ENCODE measurements at places on chromosomes 5 and 9. TPM values are rescaled to one million over a fixed set of nuclear protein-coding genes. Genes with fewer than 3 reads are reported as not detected.
A peak's percentile ranks its signal among the peaks of the same experiment; 100 is the strongest.

MYMK gene
- total RNA-seq, result 23.0 TPM

NR5A1 gene
- total RNA-seq, result not detected

CCDC107 gene
- total RNA-seq, result 14.4 TPM

DNA sequence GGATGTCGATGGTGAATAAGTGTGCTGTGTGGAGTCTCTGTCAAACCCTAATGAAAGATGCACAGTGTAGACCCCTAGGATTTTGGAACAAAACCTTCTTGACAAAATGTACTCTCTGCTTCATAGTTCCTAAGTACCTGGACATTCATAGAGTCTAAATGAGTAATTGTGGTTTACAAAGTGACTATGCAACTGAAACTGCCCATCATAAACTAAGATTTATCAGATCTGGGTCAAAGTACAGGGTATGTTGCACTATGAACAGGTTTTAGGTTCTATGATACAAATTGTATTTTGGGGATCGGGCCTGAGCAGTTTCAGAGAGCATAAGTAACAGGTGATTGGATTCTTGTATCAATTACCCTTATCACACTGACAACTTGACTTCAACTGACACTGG, 79.4 kb downstream of the LURAP1L start:
- no peak overlapping the region for H3K4me3 ChIP-seq
- no peaks in the 10 kb centered on the region for H3K36me3 ChIP-seq
- no peaks in the 10 kb centered on the region for H3K4me1 ChIP-seq
- DNase-seq, result no peak
- no peak overlapping the region for H3K27ac ChIP-seq

- H3K4me1 ChIP-seq, result peaks cover 16% of the 10 kb centered on the region
- no peak overlapping the region for H3K4me3 ChIP-seq
- H3K27ac ChIP-seq, result no peak overlapping the region
These were observed 10.0 kb downstream of the NAIF1 start for GRCh38 chr9:128056887-128057723.

- DNase-seq, result peak; percentile 80
- no peaks in the 10 kb centered on the region for H3K27me3 ChIP-seq
- no peak overlapping the region for H3K27ac ChIP-seq
- H3K36me3 ChIP-seq, result no peaks in the 10 kb centered on the region
These were observed 36.9 kb upstream of the SLC1A3 start for GRCh38 chr5:36569491-36569890.

- H3K27ac ChIP-seq, result no peak overlapping the region
- no peaks in the 10 kb centered on the region for H3K4me1 ChIP-seq
- H3K27me3 ChIP-seq, result no peaks in the 10 kb centered on the region
- no peak for DNase-seq
- H3K36me3 ChIP-seq, result no peaks in the 10 kb centered on the region
These were observed 78.2 kb downstream of the DOCK8 start for GRCh38 chr9:292915-293314.
